Heart left ventricle (tissue), 16 donors: ENCODE measurements at places on chromosomes 16 and 17. TPM values are rescaled to one million over a fixed set of nuclear protein-coding genes. Genes with fewer than 3 reads are reported as not detected.

MPV17L gene
- 8.4 TPM for total RNA-seq

GRCh38 chr17:16215002-16215272 is 397 bp downstream of the NCOR1 start:
- peak; percentile 57 for DNase-seq
- no peaks in the 10 kb centered on the region for H3K27me3 ChIP-seq
- H3K36me3 ChIP-seq: no peaks in the 10 kb centered on the region
- peak overlapping the region; percentile 75 for H3K4me3 ChIP-seq
- H3K4me1 ChIP-seq: peaks cover 52% of the 10 kb centered on the region
- peak overlapping the region; percentile 91 for H3K27ac ChIP-seq

- peaks cover 31% of the 10 kb centered on the region for H3K4me1 ChIP-seq
- DNase-seq: peak; percentile 73
- H3K4me3 ChIP-seq: no peak overlapping the region
- no peaks in the 10 kb centered on the region for H3K36me3 ChIP-seq
- H3K27me3 ChIP-seq: no peaks in the 10 kb centered on the region
- peak overlapping the region; percentile 2 for H3K27ac ChIP-seq
These were observed 24.8 kb downstream of the ITPRIPL2 start for GRCh38 chr16:19138601-19139000.

DNA sequence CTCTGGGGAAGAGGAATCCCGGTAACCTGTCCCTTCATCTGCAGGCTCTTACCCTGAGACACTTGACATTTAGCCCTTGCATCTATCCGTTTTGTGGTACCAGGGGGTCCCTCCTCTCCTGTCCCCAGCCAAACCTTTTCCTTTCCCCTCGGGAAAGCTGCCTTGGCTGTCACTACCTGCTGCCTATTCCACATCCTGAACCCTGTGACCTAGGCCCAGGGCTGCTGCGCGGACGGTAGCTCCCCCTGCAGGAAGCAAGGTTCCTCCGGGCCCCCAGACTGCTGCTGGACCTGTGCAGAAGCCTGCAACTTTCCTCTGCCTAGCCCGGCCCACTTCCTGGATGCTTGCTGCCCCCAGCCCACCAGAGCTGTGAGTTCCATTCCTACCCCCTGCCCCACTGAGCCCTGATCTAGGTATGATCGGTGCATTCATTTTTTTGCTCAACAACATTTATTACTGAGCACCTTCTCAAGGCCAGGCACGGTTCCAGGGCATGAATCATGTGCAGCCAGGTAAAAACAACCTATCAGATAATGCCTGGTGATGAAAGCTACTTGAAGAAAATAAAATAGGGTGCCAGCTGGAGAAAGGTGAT is 10.5 kb upstream of the ALDOA start:
- H3K4me3 ChIP-seq: no peak overlapping the region
- DNase-seq: no peak
- no peaks in the 10 kb centered on the region for H3K27me3 ChIP-seq
- no peaks in the 10 kb centered on the region for H3K36me3 ChIP-seq
- no peak overlapping the region for H3K27ac ChIP-seq

TBC1D3C gene
- total RNA-seq: not detected

DNA sequence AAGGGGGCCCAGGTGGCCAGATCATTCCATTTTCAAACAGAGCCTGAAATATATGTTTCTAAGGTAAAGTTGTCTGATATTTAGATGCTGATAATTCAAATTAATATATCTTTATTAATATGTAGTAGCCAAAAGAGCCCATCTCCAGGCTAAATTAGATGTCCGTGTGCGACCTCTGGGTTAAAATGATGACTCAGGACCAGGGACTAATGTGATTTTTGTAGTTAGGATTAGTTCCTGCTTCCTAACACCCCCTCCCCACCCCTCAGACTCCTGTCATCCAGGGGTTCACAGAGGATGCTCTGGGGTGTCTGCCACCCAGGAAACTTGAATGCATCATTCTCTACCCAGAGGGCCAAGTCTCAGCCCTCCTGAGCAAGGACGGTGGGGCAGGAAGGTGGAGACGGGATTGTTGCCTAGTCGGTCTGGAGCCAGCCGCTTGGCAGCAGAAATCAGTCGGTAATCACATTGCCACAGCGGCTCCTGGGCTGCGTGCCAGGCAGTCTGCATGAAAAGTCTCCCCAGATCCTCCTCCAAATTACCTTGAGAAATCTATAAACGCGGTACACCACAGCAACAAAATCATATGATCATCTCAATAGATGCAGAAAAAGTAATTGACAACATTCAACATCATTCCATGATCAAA is 29.8 kb downstream of the CNGB1 start:
- DNase-seq: peak; percentile 66
- H3K4me3 ChIP-seq: no peak overlapping the region
- no peaks in the 10 kb centered on the region for H3K27me3 ChIP-seq
- no peaks in the 10 kb centered on the region for H3K36me3 ChIP-seq
- peaks cover 13% of the 10 kb centered on the region for H3K4me1 ChIP-seq

DNA sequence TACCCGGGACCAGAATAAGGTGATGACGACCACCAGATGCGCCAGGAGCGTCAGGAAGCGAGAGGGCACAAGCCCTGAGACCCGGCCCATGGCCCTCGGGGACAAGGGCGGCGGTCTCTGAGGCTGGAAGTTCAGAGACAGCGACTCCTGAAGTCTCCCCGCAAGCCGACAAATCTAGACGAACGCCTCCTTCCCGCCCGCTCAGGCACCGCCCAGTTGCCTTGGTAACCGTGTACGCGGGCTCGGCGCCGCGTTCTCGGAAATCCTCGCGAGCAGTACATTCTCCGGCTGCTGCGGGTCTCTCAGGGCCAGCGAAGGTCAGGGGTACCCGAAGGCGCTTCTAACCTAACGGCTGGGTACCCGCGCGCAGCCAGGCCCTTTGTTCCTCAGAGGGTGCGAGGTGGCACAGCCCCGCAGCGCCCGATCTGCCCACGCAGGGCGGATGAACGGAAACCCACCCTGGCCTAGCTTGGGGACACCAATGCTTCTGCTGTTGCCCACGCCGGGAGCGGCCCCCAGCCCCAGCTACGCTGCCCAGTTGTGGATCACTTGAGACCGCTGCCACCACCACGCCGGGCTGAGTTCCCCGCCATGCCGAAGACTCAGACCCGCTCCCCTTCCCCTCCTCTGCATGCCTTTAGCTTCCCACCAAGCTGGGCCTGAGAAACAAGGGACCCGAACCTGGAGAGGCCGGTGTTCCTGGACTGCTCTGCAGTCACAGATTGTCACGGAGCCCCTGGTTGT is at the start of gene TMEM107:
Gene TMEM107 (minus strand): TSS at position 184 of the 744 bp plus-strand sequence. CDS start 94 bp downstream, at position 90.
- H3K36me3 ChIP-seq: no peaks in the 10 kb centered on the region
- no peaks in the 10 kb centered on the region for H3K27me3 ChIP-seq
- H3K27ac ChIP-seq: peak within 1 kb of the TSS; percentile 85

GRCh38 chr17:65277576-65277975 is 140.4 kb downstream of the RGS9 start:
- no peak overlapping the region for H3K27ac ChIP-seq
- no peaks in the 10 kb centered on the region for H3K36me3 ChIP-seq
- no peaks in the 10 kb centered on the region for H3K4me1 ChIP-seq

DNA sequence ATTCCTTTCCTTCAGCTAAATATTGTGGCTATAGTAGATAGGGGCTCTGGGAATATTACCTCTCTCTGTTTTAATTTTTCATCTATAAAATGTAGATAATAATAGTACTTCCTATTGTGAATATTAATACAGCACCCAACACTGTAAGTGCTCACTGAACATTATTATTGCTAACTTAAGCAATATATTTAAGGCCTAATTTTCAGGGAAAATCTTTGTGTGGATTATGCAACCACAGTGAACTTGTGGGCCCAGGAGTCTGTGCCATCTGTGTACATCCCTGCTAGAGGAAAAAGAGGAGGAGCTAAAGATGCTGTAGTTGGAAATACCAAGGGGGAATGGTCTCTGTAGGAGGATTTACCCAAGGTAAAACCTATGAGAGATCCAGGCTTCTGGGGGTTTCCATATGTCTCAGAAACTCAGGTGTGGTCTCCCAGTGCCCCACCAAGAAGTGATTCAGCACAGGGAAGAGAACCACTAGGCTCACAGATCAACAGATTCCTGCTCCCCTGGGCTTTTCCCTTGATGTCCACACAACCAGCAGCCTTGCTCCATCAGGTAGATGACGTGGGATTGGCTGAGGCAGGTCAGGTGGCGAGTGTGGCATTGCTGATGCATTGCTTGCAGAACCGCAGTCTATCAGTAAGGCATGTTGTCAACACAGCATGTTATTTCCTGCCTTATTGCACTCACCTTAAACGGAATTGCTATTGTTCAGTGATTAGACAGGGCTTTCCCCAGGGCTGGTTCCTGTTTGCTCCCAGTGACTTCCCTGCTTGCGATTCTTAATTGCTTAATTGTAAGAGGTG is 1.6 kb upstream of the N4BP1 start:
- peak; percentile 24 for DNase-seq
- H3K27ac ChIP-seq: peak overlapping the region; percentile 80
- H3K4me3 ChIP-seq: no peak overlapping the region
- H3K36me3 ChIP-seq: no peaks in the 10 kb centered on the region

DNA sequence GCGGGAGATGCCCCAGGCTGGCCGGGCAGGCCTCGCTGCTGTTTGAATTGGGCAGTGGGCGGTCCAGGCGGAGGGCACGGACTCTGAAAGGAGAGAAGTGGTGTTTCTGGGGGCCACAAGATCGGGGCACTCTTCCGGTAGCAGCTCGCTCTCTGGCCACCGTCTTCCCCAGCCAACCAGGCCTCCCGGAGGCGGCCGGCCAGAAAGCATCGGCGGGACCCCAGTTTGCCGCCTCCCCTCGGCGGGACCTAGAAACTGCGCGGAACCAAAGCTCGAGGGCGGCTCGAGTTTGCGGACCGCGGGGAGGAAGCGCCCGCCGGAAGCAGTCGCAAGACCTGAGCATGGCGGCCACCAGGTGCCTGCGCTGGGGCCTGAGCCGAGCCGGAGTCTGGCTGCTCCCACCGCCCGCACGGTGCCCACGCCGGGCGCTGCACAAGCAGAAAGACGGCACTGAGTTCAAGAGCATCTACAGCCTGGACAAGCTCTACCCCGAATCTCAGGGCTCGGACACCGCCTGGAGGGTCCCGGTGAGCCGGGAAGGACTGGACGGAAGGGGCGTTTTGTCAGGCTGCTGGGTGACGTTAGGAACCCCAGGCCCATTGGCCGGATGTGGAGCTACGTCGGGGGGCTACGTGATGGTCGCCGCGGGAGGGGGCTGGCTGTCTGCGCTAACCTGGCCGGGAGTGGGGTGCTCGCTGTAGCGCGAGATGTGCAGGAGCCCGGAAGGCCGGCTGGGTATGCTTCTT is at the start of gene MRPL58:
Gene MRPL58 (plus strand): TSS at position 325 of the 746 bp plus-strand sequence. CDS start 17 bp downstream, at position 342.
- peak; percentile 83 for DNase-seq
- peaks cover 8% of the 10 kb centered on the region for H3K4me1 ChIP-seq
- no peaks in the 10 kb centered on the region for H3K27me3 ChIP-seq
- H3K36me3 ChIP-seq: peaks cover 7% of the 10 kb centered on the region

SLC16A13 gene
- total RNA-seq: 1.0 TPM

MRTFB gene
- total RNA-seq: 35.1 TPM

- DNase-seq: no peak
- H3K4me1 ChIP-seq: peaks cover 56% of the 10 kb centered on the region
- H3K27ac ChIP-seq: no peak overlapping the region
These were observed 4.6 kb downstream of the SMCR8 start for GRCh38 chr17:18319604-18320256.

NGFR gene
- total RNA-seq: 13.5 TPM

DNA sequence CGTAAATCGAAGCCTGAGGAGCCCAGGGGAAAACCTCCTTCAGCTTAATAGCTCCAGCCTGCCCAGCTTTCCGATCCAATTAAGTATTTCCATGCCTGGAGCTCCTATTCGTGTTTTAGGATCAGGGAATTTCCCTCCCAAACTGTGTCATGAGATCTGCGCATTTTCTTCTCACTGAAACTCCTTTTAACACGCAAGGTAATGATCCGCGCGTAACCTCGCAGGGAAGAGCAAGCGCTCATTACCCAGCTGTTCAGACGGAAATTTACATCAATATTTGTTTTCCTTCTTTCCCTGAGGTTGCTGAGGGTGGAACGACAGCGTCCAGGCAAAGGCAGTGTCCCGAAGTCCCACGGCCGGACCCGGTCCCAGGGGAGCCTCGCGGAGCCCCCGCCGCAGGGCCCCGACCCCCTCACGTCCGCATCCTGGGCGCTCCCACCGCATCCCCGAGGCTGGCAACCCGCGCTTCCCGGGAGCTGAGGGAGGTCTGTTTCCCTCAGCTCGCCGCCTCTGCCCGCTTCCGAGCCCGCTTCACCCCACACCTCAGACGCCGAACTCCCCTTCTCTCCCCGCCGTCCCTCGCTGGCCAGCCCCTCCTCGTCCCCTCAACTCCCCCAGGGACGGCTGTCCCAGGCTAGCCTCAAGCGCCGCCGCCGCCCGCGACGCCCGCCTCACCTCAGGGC is 415 bp downstream of the ABCA5 start:
- H3K4me3 ChIP-seq: peak overlapping the region; percentile 81
- no peak for DNase-seq
- no peaks in the 10 kb centered on the region for H3K36me3 ChIP-seq
- peak overlapping the region; percentile 82 for H3K27ac ChIP-seq

DNA sequence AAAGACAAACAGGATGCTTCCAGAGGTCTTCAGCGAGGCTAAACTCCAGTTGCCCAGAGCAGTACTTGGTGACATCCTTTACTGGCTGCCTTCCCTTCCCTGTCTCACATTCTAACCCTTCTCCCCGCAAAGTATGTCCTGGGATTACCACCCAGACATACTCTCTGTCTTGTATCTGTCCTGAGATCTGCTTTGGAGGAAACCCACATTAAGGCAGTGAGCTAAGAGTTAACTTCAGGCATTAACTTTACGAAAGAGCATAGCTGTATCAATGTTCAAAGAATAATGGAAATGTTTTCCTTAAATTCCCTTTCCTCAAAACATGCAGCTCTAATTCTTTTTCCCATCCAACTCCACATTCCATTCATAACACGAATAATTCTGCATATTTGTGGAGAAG is 385.2 kb downstream of the NPIPA8 start:
- no peaks in the 10 kb centered on the region for H3K36me3 ChIP-seq
- H3K27ac ChIP-seq: no peak overlapping the region
- H3K4me3 ChIP-seq: no peak overlapping the region
- DNase-seq: no peak
- no peaks in the 10 kb centered on the region for H3K4me1 ChIP-seq

- H3K4me1 ChIP-seq: peaks cover under 1% of the 10 kb centered on the region
- no peaks in the 10 kb centered on the region for H3K27me3 ChIP-seq
- H3K36me3 ChIP-seq: no peaks in the 10 kb centered on the region
- H3K4me3 ChIP-seq: no peak overlapping the region
- no peak overlapping the region for H3K27ac ChIP-seq
- DNase-seq: no peak
These were observed 77.7 kb upstream of the KCNJ16 start for GRCh38 chr17:69997332-69997731.

SLC52A1 gene
- total RNA-seq: not detected

GRCh38 chr17:46194393-46195216 is 1.4 kb upstream of the KANSL1 start:
- H3K36me3 ChIP-seq: no peaks in the 10 kb centered on the region
- peaks cover 41% of the 10 kb centered on the region for H3K4me1 ChIP-seq
- H3K4me3 ChIP-seq: peak overlapping the region; percentile 85
- H3K27me3 ChIP-seq: no peaks in the 10 kb centered on the region
- H3K27ac ChIP-seq: peak overlapping the region; percentile 100

GRCh38 chr17:44417553-44417952 is 28.1 kb upstream of the ITGA2B start:
- no peak for DNase-seq
- H3K36me3 ChIP-seq: no peaks in the 10 kb centered on the region
- no peaks in the 10 kb centered on the region for H3K27me3 ChIP-seq
- H3K4me3 ChIP-seq: no peak overlapping the region
- no peak overlapping the region for H3K27ac ChIP-seq
- H3K4me1 ChIP-seq: no peaks in the 10 kb centered on the region
